ENCODE measurements at places on chromosomes 11 and 22.

DNA sequence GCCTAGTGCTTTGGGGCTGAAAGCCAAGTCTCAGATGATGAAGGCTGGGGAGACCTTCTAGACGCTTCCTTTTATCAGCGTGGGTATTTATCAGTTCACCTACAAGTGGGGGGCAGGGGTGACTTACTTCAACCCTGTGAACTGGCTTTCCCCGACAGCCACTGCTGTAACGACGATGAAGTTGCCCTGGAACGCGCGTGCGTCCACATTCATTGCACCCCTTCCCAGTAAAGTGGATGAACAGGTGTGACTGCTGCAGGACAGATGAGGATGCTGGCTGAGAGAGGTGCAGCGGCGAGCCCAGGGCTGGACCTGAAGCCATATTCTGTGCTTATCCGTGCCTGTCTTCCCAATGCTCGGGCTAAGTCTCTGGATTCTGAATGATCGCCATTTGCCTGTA, 1122.3 kb downstream of the TBC1D22A start:
- no peak for DNase-seq

- no peak for DNase-seq
These were observed 161.5 kb upstream of the ARHGAP42 start for GRCh38 chr11:100525635-100526034.

- no peak for DNase-seq
These were observed 253.6 kb upstream of the ANO3 start for GRCh38 chr11:26078231-26078821.

- peak; percentile 95 for DNase-seq
These were observed at the start of gene ESAM for GRCh38 chr11:124762105-124762623. Gene ESAM (minus strand): TSS chr11:124762290. CDS start chr11:124762154, 136 bp downstream.

- no peak for DNase-seq
These were observed 85.5 kb downstream of the NOX4 start for GRCh38 chr11:89405629-89406028.
